ENCODE measurements at places on chromosomes 5 and 9.

DNA sequence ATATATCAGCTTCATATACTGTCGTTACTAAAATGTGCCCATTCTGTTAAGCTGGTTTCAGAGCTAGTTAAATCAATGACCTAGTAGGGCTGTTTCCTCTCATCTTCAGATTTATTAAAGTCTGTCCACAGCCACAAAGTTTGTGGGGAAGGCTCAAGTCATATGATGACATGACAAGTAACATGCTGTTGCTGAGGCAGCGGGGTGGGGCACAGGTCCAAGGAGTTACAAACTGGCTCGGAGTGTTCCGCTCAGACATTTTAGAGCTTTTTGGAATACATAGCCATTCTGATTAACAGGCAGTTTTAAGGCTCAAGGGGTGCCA lies 2.7 kb upstream of the ANP32B start:
- no peak overlapping the region for H3K4me3 ChIP-seq
- H3K4me1 ChIP-seq: peaks cover 13% of the 10 kb centered on the region
- no peaks in the 10 kb centered on the region for H3K27me3 ChIP-seq
- H3K36me3 ChIP-seq: no peaks in the 10 kb centered on the region
- H3K27ac ChIP-seq: no peak overlapping the region
- no peak for DNase-seq

- H3K36me3 ChIP-seq: peaks cover 76% of the 10 kb centered on the region
- H3K27me3 ChIP-seq: no peaks in the 10 kb centered on the region
- DNase-seq: no peak
- H3K4me1 ChIP-seq: peaks cover 34% of the 10 kb centered on the region
- H3K27ac ChIP-seq: peak overlapping the region; percentile 0
Observed at GRCh38 chr9:128104171-128104618, 23.3 kb downstream of the PTGES2 start.

DNA sequence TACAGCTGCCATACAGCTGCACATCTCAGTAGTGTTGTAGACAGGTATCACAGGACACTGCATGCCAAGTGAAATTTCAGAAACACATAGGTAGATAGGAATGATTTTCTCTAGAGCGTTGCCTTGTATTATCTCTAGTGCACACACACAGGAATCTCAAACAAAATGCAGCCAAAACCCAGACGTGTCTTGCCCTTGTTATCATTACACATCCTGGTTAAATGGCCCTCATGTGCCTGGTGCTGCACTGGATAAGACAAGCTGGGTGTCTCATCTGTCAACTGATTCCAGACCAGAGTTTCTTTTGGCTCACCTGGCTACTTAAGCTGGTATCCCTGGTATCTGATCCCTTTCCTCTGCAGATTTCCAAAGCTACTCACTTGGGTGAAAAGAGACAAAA lies 59.7 kb downstream of the SAXO1 start:
- H3K4me3 ChIP-seq: no peak overlapping the region
- H3K27me3 ChIP-seq: peaks cover 45% of the 10 kb centered on the region
- H3K27ac ChIP-seq: no peak overlapping the region

GRCh38 chr5:74257645-74258313 lies 382.7 kb downstream of the ENC1 start:
- peaks cover 4% of the 10 kb centered on the region for H3K27me3 ChIP-seq
- H3K4me1 ChIP-seq: peaks cover 4% of the 10 kb centered on the region
- H3K27ac ChIP-seq: no peak overlapping the region
- DNase-seq: peak; percentile 78
- no peaks in the 10 kb centered on the region for H3K36me3 ChIP-seq
- no peak overlapping the region for H3K4me3 ChIP-seq

DNA sequence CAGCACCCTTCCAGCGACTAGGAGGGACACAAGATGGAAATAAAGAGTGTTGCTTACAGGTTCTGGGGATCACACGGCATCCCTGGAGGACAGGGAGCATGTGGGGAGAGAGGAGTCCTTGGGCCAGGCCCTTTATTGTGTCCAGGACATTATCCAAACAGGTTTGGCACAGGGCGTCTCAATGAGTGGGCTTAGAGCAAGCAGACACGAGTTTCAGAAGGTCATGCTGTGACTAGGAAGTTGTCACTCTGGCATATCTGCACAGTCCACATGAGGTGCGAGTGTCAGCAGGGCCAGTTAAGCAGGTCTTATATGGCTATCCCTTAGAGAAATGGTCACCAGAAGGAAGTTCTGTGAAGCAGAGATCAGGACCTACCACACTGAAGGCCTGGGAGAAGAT lies 174.5 kb upstream of the OTULINL start:
- peak overlapping the region; percentile 54 for H3K27ac ChIP-seq
- DNase-seq: no peak
- peaks cover 57% of the 10 kb centered on the region for H3K36me3 ChIP-seq
- H3K4me1 ChIP-seq: peaks cover 29% of the 10 kb centered on the region
- no peak overlapping the region for H3K4me3 ChIP-seq
- no peaks in the 10 kb centered on the region for H3K27me3 ChIP-seq

- no peak for DNase-seq
- no peaks in the 10 kb centered on the region for H3K36me3 ChIP-seq
- H3K27ac ChIP-seq: no peak overlapping the region
- no peaks in the 10 kb centered on the region for H3K4me1 ChIP-seq
Observed at GRCh38 chr9:19457693-19458009, 48.8 kb downstream of the ACER2 start.

DNA sequence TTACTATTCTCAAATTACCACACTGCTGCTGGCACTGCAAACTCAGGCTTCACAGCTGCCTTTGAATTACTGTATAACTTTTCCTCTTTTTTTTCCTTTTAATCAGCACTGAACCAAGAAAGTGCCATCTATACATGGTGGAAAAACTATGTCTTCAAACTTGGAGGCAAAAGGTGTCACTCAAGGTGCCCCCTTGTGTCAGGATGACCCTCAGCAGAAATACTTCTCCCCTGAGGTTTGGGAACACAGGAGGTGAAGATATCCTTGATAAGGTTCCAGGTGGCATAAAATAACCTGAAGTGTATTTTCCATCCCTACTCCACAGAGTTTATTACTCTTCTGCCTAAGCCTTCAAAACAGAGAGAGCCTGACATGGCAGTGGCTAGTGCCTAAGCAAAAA lies 14.5 kb downstream of the FRMD3 start:
- H3K36me3 ChIP-seq: no peaks in the 10 kb centered on the region
- DNase-seq: no peak

DNA sequence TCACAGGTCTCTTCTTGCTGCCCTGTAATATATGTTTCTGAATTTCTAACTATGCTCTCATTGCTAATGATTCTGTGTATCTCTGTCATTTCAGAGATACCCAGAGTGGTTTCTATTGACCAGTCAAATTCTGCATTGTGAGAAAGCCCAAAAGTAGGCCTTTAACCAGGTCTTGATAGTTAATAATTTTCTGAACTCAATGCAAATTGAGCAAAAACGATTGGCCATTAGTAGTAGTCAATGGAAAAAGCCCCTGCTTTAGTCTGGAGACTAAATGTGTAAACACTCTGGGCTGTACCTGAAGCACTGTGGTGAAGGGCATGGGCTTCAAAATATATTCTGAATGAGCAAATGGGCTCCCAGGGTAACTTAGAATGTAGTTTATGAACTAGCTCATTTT lies 307.6 kb downstream of the ARL15 start:
- H3K27ac ChIP-seq: no peak overlapping the region
- H3K4me1 ChIP-seq: no peaks in the 10 kb centered on the region
- no peaks in the 10 kb centered on the region for H3K27me3 ChIP-seq
